Placental epithelial cell (primary cell): ENCODE measurements at places on chromosomes 6 and 20. TPM values are rescaled to one million over a fixed set of nuclear protein-coding genes. Genes with fewer than 3 reads are reported as not detected.

The MAP3K5 gene
- 6.4 and 17.7 TPM in 2 replicates for total RNA-seq

The OOEP gene
- 0.33 TPM in 1 of 2 replicates, not detected in the other for total RNA-seq

The CGA gene
- total RNA-seq: not detected in 2 replicates

The UST gene
- total RNA-seq: 0.87 and 2.4 TPM in 2 replicates

The PRICKLE4 gene
- 0.65 and 5.5 TPM in 2 replicates for total RNA-seq

The STMND1 gene
- not detected in 2 replicates for total RNA-seq

The CFAP61 gene
- total RNA-seq: 0.79 TPM in 1 of 2 replicates, not detected in the other

The LCA5 gene
- 6.7 and 9.9 TPM in 2 replicates for total RNA-seq

The BTNL2 gene
- not detected in 2 replicates for total RNA-seq

The OR10C1 gene
- not detected in 2 replicates for total RNA-seq

The NR2E1 gene
- total RNA-seq: not detected in 2 replicates

The WFDC10B gene
- total RNA-seq: not detected in 2 replicates

The ZNF318 gene
- 20.8 and 25.6 TPM in 2 replicates for total RNA-seq

The LBP gene
- 0.11 TPM in 1 of 2 replicates, not detected in the other for total RNA-seq

The PBOV1 gene
- not detected in 2 replicates for total RNA-seq

The GHRH gene
- not detected in 2 replicates for total RNA-seq

The BPI gene
- total RNA-seq: not detected in 2 replicates

The HLA-DRB1 gene
- 0.22 and 1.2 TPM in 2 replicates for total RNA-seq

The CCR6 gene
- not detected in 2 replicates for total RNA-seq

The PLCB1 gene
- total RNA-seq: 0.98 and 1.6 TPM in 2 replicates

The ADGRB3 gene
- total RNA-seq: 0.39 and 0.43 TPM in 2 replicates

The LY6G6C gene
- total RNA-seq: 0.39 and 3.5 TPM in 2 replicates

The PI16 gene
- total RNA-seq: not detected in 2 replicates

The GABRR1 gene
- not detected in 2 replicates for total RNA-seq

The CST5 gene
- not detected in 2 replicates for total RNA-seq

The TRIM27 gene
- total RNA-seq: 52.8 and 61.6 TPM in 2 replicates

The SAMD10 gene
- 0.39 and 0.65 TPM in 2 replicates for total RNA-seq

The ULBP2 gene
- total RNA-seq: 1.6 and 5.1 TPM in 2 replicates

The SAMD3 gene
- total RNA-seq: under 0.01 TPM in 1 of 2 replicates, not detected in the other

The SLC18B1 gene
- 5.1 and 9.7 TPM in 2 replicates for total RNA-seq

The KCNK16 gene
- not detected in 2 replicates for total RNA-seq

The CCN5 gene
- 0.54 and 2.4 TPM in 2 replicates for total RNA-seq

The BANF2 gene
- not detected in 2 replicates for total RNA-seq
